Stimulated activated CD8-positive, alpha-beta memory T cell treated with anti-CD3 and anti-CD28 coated beads, Interleukin-12 subunit alpha, Interleukin-12 subunit beta, amount 100 ng/mL, for 4 hours (primary cell): ENCODE measurements at places on chromosomes 2 and 18.

GRCh38 chr2:119383410-119384140, 16.8 kb downstream of the DBI start:
- DNase-seq = no peak

DNA sequence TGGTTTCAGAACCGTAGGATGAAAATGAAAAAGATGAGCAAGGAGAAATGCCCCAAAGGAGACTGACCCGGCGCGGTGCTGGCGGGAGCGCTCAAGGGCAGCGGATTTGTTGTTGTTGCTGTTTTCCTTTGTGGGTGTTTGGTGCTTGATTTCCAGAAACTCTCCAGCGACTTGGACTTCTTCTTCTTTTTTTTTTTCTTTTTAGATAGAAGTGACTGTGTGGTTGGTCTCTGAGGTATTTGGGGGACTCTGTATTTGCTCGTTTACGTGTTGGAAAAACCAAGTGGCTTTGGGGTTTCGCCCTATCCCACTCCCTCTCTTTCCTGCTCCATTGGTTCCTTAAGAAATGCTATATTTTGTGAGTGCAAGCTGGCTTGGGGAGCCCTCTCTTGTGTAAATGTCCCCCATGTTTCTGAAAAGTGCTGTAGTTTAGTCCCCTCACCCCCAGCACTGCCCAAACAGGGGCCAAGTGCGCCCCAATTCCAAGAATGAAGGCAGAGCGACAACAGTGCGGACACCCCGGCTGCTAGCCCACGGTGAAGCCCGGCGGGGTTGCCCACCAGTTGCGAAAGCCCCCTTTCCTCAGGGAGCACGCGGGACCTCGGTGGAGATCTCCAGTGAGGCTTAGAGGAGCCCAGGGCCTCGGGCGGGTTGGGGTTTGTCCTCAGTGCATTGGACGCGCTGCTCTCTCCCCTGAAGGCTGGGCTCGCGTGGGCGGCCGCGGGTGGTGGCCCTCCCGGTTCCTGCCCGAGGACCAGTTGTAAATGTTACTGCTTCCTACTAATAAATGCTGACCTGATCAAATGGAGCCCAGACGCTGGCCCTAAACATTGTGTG, 1.8 kb downstream of the HOXD9 start:
- DNase-seq = no peak

- no peak for DNase-seq
Observed at GRCh38 chr18:461762-462161, 38.7 kb downstream of the COLEC12 start.

DNA sequence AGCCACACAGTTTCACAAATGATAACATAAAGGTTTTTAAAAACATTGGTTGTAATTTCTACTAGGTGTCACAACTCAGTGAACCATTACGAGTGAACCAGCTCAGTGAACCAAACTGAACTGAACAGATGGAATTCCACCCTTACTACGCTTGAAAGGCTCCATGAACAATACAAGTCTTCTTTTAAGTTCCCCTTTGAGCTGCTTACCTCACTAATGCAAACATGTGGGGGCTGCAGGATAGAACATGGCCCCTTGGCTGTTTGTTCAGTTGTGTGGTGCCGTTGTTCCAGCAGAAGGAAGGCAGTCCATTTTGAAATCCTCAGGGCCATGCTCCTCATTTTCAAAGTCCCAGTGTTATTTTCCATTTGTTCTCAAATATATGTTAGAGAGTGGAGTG, 30.7 kb upstream of the KLHL14 start:
- no peak for DNase-seq

- DNase-seq = no peak
Observed at GRCh38 chr18:72542984-72543356, 1.2 kb downstream of the CBLN2 start.

DNA sequence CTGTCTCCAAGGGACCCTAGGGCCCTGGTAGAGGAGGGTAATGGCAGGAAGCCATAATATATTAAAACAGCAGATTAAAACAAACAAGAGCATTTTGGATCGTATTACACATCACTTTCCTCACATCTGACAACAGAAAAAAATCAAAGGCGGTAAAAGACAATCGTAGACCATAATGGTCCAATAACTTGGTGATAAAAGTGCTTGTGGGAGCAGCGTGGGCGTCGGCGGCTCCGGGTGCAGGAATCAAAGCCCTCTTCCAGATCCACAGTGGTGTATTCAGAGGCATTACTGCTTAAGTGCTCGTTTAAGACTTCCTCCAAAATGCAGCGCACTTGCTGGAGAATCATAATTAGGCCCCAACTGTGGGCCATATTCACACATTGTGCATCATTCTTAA, 68.0 kb downstream of the FECH start:
- DNase-seq = no peak

- no peak for DNase-seq
Observed at GRCh38 chr2:171173087-171173486, 12.4 kb upstream of the TLK1 start.

DNA sequence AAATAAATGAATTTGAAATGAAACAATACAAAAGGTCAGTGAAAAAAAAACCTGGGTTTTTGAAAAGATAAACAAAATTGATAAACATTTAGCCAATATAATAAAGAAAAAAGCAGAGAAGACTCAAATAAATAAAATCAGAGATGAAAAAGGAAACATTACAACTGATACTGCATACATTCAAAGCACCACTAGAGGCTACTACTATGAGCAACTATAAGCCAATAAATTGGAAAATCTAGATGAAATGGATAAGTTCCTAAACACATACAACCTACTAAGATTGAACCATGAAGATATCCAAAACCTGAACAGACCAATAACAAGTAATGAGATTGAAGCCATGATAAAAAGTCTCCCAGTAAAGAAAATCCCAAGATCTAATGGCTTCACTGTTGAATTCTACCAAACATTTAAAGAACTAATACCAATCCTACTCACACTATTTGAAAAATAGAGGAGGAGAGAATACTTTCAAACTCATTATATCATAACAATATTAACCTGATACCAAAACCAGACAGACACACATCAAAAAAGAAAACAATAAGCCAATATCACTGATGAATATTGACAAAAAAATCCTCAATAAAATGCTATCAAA, 80.8 kb upstream of the CERS6 start:
- no peak for DNase-seq

- DNase-seq = no peak
Observed at GRCh38 chr18:39191931-39192330, 1626.3 kb upstream of the CELF4 start.

- DNase-seq = no peak
Observed at GRCh38 chr2:17257189-17257909, 260.9 kb downstream of the RAD51AP2 start.

GRCh38 chr18:49342690-49343089, 117.8 kb downstream of the DYM start:
- no peak for DNase-seq

DNA sequence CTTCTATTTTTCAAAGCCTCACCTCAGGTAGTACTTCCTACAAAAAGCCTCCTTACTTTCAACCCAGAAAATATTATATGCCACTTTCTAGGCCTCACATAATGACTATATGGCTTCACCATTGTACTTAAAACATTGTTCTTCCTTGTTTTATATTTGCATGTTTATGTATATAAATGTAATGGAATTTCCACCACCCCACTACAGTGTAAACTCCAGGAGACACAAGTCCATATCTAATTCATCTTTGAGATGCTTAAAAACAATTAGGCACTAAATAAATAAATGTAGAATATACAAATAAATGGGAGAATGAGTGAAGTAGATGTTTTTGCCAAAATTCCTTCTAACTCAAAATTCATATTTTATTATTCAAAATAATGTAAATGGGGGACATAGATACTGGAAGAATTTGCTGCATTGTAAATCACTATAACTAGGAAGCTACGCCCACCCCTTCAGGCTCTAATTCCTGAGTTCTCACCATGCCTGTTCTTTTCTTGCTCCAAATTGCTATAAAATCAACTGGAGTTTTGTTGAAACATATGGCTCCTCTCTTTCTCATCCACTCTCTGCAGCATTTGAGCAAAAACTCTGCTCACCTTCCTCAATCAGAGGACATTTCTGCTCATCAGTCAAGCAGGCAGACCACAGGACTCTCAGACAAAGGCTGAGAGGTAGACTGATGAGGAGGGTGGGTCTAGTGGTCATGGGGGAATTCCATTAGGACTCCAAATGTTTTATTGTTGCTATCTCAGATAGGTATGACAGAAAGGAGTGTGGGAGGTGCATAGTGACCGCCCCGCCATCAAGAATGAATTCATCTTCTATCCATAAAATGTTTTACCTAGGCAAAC, 243.0 kb downstream of the HNMT start:
- DNase-seq = no peak

- no peak for DNase-seq
Observed at GRCh38 chr2:175823002-175823706, 178.9 kb downstream of the LNPK start.

DNA sequence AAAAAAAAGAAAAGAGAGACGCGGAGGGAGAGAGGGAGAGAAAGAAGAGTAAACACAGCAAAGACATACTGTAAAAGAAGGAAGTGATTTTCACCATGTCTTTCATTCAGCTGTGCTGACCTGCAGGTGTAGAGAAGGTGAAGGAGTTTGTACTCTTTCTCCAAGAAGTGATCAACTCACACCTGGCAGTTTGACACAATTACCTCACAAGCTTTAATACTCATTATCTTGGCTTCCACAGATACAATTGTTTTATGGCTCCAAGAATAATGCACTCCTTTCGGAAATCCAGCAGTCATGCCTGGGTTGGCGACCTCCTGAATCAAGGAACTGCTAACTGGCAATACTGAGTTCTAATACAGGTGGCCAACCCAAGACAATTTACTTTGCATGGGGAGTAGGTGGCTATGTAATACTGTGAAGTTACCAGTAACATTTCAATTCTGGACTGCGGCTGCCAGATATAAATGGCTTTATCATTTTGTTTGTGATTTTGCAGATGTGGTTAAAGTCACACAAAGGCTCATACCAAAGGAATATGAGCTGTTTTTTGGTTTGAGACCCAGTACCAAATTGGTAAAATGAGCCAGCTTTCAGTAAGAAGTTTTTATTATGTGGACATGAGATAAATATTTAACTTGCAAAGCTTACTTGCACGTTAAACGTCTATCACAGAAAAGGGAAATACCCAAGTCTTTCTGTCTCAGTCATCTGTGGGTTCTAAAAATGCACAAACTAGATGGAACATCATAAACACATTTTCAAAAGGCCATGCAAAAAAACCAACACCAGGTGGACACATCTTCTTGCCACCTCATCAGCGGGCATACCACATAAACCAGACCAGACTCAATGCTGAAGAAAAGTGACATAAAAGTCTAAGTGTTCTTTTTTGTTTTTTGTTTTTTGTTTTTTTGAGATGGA, 69.3 kb downstream of the NCKAP5 start:
- no peak for DNase-seq

DNA sequence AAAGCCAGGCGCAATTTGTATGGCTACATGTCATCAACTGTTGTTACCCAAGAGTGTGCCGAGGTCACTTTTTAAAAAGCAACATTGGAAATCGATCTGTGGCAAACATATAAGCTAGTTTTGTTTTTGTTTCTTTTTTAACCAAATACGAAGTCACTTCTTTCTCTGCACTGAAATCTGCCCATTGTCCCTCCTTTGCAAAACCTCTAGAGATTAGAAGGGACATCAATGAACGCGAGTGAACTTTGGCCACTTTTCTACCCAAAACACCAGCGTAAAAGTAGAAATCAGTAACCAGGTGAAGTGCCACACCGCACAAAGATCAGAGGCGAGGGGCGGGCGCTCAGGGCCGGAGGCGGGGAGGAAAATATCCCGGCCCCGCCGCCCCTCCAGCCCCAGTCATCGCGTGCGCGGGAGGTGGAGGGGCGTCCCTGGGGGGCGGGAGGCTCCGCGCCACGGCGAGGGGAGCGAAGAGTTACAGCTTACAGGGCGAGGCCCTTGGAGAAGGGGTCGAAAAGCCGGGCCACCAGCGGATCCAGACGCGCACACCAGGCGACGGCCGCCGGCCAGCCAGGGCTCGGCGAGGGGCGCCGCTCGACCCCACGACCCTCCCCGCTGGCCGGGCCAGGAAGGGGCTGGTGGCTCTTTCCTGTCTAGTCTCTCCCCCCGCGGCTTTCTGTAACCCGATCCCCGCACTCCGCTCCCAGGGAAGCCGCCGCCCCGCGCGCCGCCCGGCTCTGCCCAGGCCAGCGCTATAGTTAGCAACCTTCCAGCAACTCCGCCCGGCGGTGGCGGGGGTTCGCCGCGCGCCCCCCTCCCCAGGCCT, 993 bp downstream of the RBMS1 start:
- peak; percentile 61 for DNase-seq

DNA sequence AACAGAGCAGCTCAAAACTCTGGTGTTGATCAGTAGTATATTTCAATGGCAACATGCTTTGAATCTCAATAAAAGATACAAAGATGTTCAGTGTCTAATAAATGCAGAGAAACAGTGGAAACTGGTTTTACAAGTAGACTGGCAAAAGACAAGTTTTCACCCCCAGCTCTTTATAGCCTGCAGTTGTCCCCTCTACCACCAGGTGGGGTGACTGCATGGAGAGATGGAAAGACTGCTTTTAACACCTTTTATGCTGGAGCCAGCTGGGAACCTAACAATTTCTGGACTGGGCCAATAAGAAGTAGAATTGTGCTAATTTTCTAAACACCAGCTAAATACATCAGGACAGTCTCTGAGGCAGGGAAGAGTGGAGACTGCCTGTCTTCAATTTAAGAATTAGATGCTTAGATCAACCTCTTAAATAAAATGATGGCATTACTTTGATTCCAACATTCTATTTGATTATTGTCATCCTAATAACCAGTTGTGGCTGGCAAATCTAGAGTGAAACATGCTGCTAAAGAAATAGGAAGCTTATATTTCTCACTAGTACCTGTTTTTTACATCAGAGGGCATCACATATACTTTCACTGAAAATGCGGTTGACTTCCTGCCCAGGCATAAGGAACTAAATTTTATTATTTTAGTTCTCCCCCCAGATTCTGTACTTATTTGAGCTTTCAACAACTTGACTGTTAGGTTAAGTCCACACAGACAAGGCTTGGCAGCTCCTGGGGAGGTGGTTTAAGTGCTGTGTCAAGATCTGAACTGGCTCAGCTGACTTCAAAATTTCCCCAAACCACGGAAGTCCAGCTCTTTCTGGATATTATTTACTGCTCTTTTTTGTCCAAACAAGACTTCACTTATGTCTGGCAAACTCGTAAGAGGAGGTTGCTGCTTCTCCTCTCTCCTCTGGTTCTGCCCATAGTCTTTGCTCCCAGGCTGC, 140.5 kb downstream of the TPGS2 start:
- DNase-seq = no peak

- DNase-seq = no peak
Observed at GRCh38 chr2:76008001-76008702, 297.4 kb upstream of the GCFC2 start.

DNA sequence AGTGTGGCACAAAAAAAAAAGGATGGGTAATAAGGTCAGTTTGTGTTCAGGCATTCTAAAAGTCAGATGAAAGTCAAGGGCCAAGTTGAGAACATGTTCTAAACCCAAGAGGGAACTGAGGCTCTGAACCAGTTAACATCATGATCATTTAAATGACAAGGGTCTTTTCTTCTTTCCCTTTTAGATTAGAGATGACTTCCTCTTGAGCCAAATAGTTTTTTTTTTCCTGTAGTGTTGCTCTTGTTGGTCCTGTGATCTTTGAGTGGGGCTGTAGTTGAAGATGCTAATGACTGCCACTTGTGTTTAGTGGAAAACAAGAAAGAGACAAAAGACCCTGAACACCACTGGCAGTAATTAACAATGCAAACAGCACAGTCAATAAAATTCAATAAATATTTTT, 482.7 kb upstream of the SYT4 start:
- DNase-seq = no peak
